Articular chondrocyte of knee joint (primary cell): ENCODE measurements at places on chromosomes 1 and 21. TPM values are rescaled to one million over a fixed set of nuclear protein-coding genes. Genes with fewer than 3 reads are reported as not detected.

Gene LDLRAD2
- total RNA-seq = 0.39 TPM in 1 of 2 replicates, not detected in the other

Gene MSH4
- total RNA-seq = 0.13 and 4.3 TPM in 2 replicates

Gene IFNLR1
- 0.13 and 0.22 TPM in 2 replicates for total RNA-seq

Gene LRRC7
- total RNA-seq = under 0.01 TPM in 1 of 2 replicates, not detected in the other

Gene LEMD1
- total RNA-seq = not detected in 2 replicates

Gene PSMG1
- total RNA-seq = 68.5 and 88.1 TPM in 2 replicates

Gene PGLYRP4
- total RNA-seq = not detected in 2 replicates

Gene CSF3R
- not detected in 2 replicates for total RNA-seq
